Activated T-cell treated with anti-CD3 and anti-CD28 coated beads for 4 hours (primary cell): ENCODE measurements at places on chromosomes 4 and X.

DNA sequence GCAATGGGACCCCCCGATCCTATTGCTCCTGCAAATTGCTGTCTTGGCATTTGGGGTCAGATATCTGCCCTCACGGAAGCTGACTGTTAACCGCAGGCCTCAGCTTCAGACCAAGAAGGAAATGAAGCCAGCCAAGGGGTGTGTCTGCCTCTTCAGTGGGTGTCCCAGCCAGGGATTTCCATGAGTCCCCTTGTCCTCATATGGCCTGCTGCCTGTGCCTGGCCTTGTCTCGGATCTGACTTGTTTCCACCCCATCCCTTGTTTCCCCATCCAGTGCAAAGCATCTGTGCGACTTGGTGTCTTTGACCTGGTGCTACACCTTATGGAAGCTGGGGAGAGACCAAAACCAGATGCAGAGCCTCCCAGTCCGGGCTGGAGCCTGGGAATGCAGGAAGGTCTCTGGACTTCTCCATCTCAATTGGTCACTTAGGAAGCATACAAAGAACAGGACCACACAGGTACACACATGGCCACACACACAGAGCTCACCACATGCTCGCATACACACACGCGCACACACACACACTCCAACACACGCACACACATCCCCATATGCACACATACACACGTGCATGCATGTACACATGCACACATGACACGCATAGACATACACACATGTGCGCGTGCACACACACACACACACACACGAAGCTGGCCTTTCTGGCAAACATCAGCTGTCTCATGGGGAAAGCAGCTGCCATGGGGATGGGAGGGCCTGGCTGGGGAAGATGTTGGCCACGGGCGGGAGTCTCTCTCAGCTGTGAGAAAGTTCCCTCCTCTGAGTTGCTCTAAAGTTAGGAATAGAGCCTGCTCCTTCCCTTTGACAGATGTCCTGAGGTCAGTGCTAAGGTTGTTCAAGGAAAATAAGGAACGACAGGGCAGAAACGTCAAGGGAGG is 65.5 kb downstream of the CRMP1 start:
- no peak for DNase-seq

- no peak for DNase-seq
Observed at GRCh38 chr4:60605646-60606354, 594.3 kb upstream of the ADGRL3 start.

DNA sequence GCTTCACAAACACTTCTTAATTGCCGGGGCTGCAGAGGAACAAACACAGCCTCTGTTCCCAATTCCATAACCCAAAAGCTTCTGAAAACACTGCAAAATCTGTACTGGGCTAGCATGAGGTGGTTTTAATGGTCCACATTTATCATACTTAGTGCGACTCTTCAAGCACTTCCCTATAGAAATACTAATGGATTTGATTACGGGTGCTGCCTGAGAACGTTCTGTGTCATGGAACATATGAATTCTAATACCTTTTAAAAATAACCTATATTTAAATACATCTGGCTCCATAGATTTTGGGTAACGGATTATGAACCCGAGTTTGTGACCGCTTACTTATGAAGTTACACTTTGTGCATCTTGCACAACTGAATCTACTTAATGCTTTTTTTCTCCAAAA is 35.4 kb upstream of the STS start:
- DNase-seq: no peak

DNA sequence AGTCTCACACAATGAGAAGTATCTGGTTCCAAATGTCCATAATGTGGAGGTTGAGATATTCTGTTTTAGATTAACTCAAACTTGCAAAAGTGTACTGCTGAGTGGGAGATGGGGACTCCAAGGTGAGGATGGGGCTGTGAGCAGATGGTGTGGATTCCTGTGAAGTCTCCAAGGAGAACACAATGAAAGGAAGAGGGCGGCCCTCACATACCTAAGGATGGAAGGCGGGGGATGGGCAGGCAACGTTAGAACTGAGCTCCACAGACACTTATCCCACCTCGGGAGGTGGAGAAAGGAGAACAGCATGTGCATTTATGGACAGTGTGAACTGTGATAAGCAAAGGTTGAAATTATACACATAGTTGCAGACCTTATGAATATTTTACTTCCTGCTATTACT is 9.9 kb upstream of the SPATA4 start:
- no peak for DNase-seq

GRCh38 chr4:101689220-101689619 is 101.3 kb upstream of the BANK1 start:
- no peak for DNase-seq

GRCh38 chr4:8840006-8840793 is 31.4 kb downstream of the HMX1 start:
- no peak for DNase-seq

DNA sequence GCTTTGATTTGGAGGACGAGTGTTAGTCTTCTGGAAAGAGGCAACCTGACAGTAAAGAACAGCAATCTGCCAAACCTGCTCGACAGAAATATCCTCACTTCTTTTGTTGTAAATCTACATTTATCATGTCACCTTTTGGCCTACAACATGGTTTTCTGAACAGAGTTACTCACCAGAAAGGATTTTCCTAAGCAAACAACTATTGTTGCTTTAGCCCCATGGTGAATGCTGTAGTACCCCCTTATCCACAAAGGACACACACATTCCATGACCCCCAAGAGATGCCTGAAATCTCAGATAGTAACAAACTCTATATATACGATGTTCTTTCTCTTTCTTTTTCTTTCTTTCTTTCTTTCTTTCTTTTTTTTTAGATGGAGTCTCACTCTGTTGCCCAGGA is 42.7 kb downstream of the TMEM150C start:
- DNase-seq: no peak

DNA sequence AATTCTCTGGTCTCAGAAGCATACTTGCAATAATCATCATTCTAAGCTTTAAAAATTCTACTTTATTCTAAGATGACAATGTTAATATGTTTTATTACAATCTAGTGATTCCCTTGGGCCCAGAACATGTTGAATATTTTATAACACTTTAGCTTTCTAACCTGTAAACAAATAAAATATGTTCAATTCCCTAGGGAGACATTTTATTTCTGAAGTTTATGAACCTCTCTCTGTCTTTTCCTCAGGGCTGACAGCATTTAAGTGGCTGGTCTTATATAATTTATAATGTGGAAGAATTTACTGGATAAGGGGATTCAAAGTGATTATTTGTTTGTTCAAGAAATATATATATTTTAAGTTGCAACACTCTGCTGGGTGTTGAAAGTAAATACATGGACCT is 55.3 kb upstream of the NPFFR2 start:
- no peak for DNase-seq

- DNase-seq: no peak
Observed at GRCh38 chr4:123936621-123937043, 540.0 kb downstream of the SPRY1 start.

DNA sequence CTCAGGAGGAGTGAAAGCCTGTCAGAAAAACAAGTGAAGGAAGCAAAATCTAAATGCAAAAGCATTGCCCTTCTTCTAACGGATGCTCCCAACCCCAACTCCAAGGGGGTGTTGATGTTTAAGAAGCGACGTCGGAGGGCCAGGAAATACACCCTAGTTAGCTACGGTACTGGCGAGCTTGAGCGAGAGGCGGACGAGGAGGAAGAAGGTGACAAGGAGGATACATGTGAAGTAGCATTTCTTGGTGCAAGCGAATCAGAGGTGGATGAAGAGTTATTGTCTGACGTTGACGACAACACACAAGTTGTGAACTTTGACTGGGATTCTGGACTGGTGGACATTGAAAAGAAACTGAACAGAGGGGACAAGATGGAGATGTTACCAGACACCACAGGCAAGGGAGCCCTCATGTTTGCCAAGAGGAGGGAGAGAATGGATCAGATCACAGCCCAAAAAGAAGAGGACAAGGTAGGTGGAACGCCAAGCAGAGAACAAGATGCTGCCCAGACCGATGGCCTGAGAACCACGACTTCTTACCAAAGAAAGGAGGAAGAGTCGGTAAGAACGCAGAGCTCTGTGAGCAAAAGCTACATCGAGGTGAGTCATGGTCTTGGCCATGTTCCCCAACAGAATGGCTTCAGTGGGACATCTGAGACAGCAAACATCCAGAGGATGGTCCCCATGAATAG is 105.6 kb upstream of the MYOZ2 start:
- DNase-seq: no peak

DNA sequence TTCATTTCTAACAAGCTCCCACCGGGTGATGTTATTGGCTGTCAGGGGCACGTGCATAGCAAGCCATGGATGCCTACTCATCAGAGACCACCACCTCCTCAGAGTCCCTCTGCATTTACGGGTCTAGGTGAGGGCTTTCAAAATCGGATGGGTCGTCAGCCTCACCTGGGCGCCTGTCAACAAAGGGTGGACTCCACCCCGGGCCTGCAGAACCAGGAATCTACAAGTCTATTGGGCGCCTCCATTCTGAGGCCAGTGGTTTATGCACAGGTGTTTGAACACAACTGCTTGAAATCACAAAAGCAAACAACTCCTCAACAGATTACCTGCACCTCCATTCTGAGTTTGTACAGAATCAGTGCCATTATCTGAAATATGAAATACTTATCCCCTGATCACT is 318.9 kb downstream of the PTTG2 start:
- no peak for DNase-seq

DNA sequence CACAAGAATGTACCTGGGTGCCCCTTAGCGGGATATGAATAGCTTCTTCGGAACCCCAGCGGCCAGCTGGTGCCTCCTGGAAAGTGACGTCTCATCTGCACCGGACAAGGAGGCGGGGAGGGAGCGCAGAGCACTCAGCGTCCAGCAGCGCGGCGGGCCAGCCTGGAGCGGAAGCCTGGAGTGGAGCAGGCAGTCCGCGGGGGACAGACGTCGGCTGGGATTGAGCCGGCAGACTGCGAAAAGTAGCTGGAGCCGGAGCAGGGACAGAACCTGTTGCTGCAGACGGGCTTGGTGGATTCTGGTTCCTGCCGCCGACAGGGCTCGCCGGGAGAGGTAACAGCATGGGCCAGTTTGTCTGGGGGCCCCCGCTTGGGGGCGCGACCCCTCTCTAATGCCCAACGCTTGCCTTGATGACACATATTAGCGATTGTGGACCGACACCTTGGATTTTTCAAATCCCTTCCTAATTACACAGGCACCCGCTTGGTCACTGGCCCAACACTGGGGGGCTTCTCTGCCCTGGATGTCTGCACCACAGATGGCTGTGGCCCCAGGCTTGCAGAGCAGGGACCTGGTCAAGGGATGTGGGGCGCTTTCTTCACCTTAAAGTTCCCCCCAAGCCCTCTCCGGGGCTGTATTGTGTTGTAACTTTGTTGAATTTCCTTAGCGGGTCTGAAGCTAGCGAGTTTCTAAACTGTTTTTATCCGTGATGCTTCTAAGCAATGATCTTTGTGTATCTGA is at the start of gene NPFFR2:
NPFFR2 (plus strand) TSS at position 133 of the 741 bp plus-strand sequence. CDS start 96,592 bp downstream, outside the sequence.
- no peak for DNase-seq

DNA sequence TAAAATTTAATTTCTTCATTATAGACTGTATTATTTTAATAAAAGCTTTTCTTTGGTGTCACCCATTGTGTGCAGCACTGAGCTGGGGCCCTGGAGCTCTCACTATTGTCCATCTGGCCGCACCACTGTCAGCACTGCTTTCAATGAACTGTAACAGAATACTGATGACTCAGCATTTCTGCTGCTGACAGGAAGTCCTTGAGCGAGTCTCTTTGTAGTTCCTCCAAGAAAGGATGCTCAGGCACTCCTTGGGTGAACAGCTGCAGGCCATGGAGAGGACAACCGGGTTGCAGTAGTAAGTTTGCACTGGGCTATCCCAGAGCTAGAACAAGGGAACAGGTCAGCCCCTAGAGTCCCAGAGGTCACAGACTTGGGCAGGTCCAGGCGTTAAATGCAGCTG is 81.6 kb downstream of the SORBS2 start:
- no peak for DNase-seq

GRCh38 chrX:81348388-81348787 is 146.5 kb downstream of the SH3BGRL start:
- no peak for DNase-seq

GRCh38 chrX:4932790-4933189 is 1219.3 kb upstream of the PRKX start:
- DNase-seq: no peak

GRCh38 chrX:19152762-19153161 is 30.5 kb upstream of the ADGRG2 start:
- DNase-seq: no peak

DNA sequence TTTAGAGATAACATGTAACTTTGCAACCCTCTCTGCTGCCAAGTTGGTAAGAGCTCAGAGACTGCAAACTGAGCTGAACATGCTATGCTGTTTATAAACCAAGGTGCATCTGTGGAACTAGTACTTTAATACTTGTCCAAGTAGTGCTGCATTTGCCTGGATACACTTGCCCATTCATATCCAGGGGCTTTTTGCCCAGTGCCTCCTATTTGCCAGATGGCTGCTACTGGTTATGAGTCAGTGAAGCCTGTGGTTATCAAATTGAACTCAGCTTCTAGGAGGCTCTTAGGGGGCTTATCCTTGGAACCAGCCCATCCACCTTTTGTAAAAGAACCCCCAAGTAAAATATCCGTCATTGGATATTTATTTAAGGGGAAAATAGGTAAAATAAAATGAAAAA is 79.6 kb downstream of the AFF2 start:
- DNase-seq: no peak

DNA sequence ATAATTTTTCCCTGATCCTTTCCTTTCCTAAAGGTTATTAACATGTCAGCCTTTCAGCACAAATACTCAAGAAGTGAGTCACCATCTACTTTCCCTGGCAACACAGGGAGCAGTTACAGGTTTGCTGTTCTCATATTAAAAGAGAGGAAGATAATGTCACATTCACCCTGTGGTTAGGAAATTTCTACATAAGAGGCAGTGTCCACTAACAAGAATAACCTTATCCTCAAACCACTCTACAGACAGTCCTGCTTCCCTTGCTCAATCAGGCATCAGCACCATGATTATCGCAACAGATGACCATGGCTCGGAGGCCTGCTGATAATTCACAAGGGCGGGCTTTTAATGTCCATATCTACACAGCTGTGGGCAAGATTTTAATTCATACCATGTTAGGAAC is 30.9 kb downstream of the RNF150 start:
- no peak for DNase-seq

DNA sequence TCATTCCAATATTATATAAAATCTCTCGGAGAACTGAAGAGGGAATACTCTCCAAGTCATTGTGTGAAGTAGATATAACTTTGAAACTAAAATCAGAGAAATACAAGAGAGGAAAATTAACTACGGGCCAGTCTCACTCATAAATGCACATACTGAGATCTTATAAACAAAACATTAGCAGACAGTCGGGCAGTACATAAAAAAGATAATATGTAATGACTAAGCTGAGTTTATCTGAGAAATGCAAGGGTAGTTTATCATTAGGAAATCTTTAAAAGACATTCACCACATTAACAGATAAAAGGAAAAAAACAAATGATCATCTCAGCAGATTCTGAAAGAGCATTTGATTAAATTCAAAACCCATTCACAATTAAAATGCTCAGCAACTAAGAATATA is 116.7 kb downstream of the NYX start:
- no peak for DNase-seq
